ENCODE measurements at places on chromosomes 3 and 15.
A peak's percentile ranks its signal among the peaks of the same experiment; 100 is the strongest.

- DNase-seq = no peak
Observed at GRCh38 chr3:39110041-39110639, 2.7 kb downstream of the TTC21A start.

DNA sequence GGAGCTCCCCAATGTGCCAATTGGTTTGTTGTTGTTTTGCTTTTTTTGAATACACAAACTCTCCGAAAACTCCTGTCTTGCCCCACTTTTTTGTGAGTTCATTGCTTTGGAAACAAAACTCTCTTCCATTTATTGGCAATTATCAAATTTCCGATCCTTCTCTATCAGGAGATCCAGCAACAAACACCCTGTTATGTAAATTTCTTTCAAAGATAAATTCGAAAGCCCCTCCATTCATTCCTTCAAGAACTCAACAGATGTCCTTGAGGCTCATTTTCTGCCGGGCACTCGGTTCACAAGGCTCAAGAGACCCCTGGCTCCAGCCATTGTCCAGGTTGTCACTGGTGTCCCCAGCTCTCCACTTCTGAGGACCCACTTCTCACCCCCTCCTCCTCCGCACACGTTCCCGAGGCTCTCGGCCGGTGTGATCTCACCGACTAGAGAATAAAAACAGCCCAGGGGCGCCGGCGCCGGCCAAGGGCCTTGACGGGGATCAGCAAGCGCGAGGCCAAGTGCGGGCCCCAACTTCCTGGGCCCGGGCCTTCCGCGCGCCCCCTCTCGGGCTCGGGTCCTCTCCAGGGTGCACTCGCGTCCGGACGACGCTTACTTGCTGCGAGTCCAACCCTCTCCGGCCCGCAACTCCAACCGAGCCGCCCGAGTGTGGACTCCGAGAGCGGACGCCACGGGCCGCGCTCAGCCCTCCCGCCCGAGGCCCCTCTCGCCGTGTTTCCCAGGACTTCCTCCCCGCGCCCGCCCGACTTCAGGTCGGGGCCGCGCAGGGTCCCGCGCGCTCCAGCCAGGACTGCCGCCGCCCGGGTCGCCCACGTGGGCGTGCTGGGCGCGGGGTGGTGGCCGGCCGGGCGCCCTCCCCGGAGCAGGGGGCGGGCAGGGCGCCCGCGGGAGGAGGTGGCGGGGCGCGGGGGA, 533 bp upstream of the SMAD3 start:
- peak; percentile 57 for DNase-seq

- DNase-seq = peak; percentile 66
Observed at GRCh38 chr3:49703443-49703927, 14.1 kb downstream of the RNF123 start.

GRCh38 chr3:12349895-12350811, 61.3 kb downstream of the PPARG start:
- no peak for DNase-seq

GRCh38 chr3:179887295-179887943, 149.3 kb downstream of the PEX5L start:
- DNase-seq = no peak

DNA sequence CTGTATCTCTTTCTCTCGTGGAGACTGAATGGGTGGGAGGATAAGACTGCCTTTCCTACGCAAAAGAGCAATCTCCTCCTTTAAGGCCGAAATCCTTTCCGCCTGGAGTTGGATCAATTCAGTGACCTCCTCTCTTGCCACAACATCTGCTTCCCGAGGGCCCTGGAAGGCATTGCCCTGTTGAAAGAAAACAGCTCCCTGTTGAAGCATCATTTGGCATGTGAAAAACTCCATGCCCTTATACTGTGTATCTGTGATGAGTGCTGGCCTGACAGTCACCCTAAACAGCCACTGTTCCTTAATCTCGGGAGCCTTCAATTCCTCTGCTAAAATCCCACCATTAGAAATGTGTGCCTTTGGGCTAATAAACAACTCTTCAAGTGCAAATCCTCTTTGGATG, 80.2 kb downstream of the BOC start:
- DNase-seq = no peak
